ENCODE measurements at places on chromosomes 13 and 19. TPM values are rescaled to one million over a fixed set of nuclear protein-coding genes. Genes with fewer than 3 reads are reported as not detected.

LGALS7 gene
- total RNA-seq = not detected

DACH1 gene
- 0.74 TPM for total RNA-seq

SMIM44 gene
- not detected for total RNA-seq

HSPB6 gene
- total RNA-seq = 0.20 TPM

ZNF600 gene
- 6.3 TPM for total RNA-seq

LHB gene
- 0.26 TPM for total RNA-seq

ACP7 gene
- total RNA-seq = 0.20 TPM

ZNF563 gene
- total RNA-seq = 1.5 TPM

CD70 gene
- total RNA-seq = not detected

C5AR2 gene
- 0.07 TPM for total RNA-seq

WTIP gene
- 33.0 TPM for total RNA-seq

TTYH1 gene
- not detected for total RNA-seq

OR7D2 gene
- not detected for total RNA-seq

GAPDHS gene
- not detected for total RNA-seq

LSR gene
- 0.40 TPM for total RNA-seq

ZNF813 gene
- 3.0 TPM for total RNA-seq

B3GNT3 gene
- not detected for total RNA-seq

CDX2 gene
- total RNA-seq = not detected

TNPO2 gene
- 23.9 TPM for total RNA-seq

OR7A5 gene
- total RNA-seq = not detected

ZNF835 gene
- 0.78 TPM for total RNA-seq

RNF225 gene
- total RNA-seq = not detected

MIA gene
- total RNA-seq = 0.20 TPM

ZNF90 gene
- total RNA-seq = 0.66 TPM

MCEMP1 gene
- total RNA-seq = not detected

ZNF414 gene
- 3.6 TPM for total RNA-seq

ZNF799 gene
- total RNA-seq = 6.1 TPM

PCDH17 gene
- total RNA-seq = 3.0 TPM

ZNF296 gene
- total RNA-seq = 0.26 TPM

LHFPL6 gene
- 46.0 TPM for total RNA-seq

ZNF543 gene
- 9.6 TPM for total RNA-seq
